ENCODE measurements at places on chromosomes 2 and 18.

DNA sequence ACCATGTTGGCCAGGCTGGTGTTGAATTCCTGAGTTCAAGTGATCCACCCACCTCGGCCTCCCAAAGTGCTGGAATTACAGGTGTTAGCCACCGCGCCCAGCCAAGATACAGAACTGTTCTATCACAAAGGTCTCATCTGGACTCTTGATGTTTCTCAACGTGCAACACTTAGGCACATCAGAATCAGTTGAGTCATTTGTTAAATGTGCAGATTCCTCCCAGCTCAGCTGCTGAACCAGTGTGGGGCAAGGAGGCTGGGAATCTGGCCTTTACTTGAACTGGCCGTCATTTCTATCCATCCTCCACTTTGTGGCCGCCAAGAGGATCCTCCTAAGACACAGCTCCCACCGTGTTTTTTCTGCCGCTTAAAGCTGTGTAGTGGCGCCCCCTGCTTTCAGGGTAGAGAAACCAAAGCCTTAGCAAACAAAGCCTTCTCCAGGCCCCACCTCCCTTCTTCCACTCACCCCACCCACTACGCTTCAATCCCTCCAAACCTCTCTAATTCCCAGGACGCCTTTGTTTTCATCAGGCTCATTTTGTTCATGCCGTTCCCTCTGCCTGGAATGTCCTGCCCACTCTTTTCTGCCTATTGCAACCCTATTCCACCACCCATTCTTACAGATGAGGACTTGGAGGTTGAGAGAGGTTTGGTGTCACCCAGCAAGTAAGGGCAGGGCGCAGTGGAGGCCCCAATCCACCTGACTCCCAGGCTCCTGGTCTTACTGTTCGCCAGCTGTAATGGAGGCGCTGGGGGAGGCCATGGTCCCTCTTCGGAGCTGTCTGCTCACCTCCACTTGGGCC lies 776 bp upstream of the SPEG start:
- no peak for DNase-seq

- no peak for DNase-seq
Observed at GRCh38 chr2:71385012-71385411, 53.4 kb downstream of the ZNF638 start.

- DNase-seq, result no peak
Observed at GRCh38 chr2:164565359-164565758, 55.9 kb downstream of the GRB14 start.

GRCh38 chr2:26528836-26529235 lies 50.9 kb upstream of the OTOF start:
- DNase-seq, result no peak

DNA sequence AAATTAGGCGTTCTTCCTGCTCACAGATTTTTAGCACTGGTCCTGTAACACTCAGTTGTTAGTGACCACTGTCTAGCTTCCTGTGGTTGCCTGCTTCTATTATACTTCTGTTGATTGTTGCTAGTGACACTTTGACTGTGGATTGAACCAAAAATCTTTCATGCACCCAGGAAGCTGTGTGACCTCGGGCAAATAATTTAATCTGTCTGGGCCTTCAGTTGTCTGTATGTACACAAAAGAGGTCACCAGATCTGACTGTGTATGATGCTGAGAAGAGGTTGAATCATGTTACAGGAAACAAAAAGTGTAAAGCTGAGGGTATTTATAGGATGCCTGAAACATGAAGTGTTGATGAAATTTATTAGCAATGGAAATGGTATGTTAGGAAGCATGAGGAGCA lies 12.7 kb downstream of the ICOS start:
- no peak for DNase-seq
